GM10248 (cell line): ENCODE measurements at places on chromosomes 13 and 19.
A peak's percentile ranks its signal among the peaks of the same experiment; 100 is the strongest.

- DNase-seq: no peak
Observed at GRCh38 chr19:46492841-46493235, 2.8 kb downstream of the PNMA8B start.

DNA sequence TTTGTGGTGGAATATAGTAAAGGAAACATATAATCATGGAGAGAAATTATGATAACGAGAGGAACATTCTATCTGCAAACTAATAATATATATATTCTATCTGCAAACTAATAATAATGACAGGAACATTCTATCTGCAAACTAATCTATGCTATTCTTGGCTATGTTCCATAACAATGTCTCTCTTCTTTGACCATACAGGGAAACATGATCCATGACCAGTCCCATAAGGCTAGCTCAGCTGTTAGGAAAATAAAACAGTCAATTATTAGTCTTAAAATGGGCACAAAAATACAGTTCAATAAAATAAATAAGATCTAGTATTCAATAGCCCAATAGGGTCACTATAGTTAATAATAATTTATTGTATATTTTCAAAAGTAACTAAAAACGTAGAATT lies 707.8 kb upstream of the PCDH20 start:
- no peak for DNase-seq

GRCh38 chr19:18264971-18265540 lies 9.2 kb downstream of the IQCN start:
- DNase-seq: no peak

DNA sequence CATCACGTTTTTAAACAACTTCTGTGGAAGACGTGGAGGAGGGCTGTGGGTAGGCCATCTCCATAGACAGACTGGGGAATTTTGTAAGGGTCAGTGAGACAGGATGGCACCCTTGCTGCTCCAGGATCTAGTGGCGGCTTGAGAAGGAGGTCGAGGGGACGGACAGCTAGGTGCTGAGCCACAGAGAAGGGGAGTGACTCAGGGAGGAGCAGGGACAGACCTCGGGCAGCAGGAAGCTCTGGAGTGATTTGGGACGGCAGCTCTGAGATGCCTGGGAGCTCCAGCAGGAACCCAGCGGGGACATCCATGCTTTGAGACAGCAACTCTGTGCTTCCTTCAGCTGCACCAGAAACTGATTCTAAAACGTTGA lies 169.1 kb upstream of the SOX1 start:
- DNase-seq: no peak

GRCh38 chr13:46622630-46623256 lies 69.8 kb downstream of the LRCH1 start:
- DNase-seq: no peak

DNA sequence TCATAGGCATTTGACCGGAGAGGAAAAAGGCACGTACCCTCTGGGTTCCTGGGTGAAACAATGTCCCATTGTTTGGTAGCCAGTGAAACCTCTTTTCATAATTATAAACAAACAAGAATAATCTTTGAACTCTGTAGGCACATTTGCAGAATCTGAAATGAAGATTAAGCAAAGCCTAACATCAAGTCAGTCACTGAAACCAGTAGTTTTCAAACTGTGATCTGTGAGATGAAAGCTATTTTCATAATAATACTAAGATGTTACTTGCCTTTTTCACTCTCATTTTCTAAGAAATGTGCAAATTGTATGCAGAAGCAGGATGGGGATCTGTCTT lies 105.4 kb downstream of the WDFY2 start:
- no peak for DNase-seq

GRCh38 chr13:32838945-32839344 lies 177.3 kb upstream of the KL start:
- DNase-seq: peak; percentile 61

DNA sequence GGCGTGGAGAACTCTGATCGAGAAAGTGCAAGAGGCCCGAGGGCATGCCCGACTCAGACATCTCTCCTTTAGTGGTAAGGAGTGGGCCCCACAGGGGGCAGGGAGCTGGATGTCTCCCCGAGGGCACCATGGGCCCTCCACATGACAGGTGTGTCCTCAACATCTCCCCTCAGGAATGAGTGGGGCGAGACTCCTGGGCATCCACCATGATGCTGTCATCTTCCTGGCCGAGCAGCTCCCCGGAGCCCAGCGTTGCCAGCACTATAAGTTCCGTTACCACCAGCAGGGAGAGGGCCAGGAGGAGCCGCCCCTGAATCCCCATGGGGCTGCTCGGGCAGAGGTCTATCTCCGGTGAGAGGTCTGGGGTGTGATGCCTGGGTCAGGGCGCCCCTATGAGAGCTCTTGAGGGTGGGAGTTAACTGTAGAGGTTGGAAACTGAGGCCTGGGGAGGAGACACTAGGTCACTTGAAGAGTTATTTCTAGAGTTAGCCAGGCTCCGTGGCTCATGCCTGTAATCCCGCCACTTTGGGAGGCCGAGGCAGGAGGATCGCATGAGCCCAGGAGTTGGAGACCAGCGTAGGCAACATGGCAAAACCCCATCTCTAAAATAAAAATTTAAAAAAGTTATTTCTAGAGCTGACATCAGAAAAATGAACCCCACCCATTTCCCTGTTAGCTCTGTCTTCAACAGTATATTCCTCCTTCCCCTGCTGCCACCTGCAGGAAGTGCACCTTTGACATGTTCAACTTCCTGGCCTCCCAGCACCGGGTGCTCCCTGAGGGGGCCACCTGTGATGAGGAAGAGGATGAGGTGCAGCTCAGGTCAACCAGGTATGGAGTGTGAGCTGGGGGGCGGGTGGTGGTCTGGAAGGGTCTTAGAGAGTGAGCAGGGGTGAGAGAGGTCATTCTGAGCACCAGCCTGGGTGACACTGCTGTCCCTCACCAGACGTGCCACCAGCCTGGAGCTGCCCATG lies 5.1 kb downstream of the IGFLR1 start:
- DNase-seq: no peak

GRCh38 chr13:23203516-23203915 lies 22.7 kb downstream of the SGCG start:
- DNase-seq: no peak

DNA sequence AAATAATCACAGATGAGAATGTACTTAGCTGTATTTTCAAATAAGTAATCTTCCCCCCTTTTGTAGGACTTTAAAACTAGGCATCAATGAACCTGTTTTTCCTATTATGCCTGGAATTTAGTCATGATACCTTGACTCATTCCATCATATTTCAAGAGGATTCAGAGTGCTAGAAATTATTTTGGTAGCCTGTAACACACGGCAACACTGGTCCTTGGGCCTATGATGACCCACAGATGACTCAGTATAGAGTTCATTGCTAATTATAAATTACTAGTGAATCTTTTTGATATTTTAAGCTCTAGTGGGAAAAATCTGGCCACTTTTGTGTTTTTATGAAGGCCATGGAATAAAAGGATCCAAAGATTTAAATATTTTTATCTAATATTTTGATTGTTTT lies 26.0 kb upstream of the GARRE1 start:
- DNase-seq: no peak

DNA sequence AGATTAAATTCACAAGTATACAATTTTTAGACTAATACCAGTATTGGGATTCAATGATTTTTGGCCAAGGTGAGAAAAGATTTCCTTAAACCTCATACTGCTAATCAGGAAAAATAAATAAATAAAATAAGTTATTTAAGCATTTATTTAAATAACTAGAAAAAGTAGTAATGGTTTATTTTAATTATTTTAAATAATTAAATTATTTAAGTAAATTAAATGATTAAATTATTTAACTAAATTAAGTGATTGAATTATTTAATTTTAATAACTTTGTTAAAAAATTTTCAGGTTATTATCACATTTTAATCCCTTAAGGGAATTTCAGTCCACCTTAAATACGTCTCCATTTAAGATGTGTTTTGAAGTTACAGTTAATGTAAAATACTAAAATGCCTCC lies 1831.5 kb upstream of the MIR17HG start:
- DNase-seq: no peak

- no peak for DNase-seq
Observed at GRCh38 chr13:20401531-20401930, 124.1 kb downstream of the CRYL1 start.

DNA sequence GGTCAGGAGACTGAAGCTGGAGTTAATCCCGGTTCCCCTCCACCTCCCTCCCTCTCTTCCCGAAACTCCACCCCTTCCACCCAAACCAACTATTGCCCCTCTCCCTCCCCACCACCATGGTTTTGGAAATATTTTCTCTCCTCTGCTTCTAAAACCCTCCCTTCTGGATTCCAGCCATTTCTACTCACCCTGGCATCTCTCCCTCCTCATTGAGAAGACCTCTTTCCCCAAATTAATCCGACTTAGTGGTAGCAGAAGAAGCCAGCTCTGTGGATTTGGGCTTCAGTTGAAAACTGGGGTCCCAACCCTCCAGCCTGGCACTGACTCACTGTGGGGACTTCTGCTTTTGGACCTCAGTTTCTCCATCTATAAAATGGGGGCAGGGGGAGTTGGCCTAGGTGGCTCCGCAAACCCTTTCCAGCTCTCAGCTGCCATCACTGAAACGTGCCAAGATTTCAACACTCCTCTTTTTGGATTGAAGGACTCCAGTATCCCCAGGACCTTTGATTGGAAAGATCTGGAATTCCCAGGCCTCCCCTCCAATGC lies 1.6 kb downstream of the GPR4 start:
- DNase-seq: no peak

DNA sequence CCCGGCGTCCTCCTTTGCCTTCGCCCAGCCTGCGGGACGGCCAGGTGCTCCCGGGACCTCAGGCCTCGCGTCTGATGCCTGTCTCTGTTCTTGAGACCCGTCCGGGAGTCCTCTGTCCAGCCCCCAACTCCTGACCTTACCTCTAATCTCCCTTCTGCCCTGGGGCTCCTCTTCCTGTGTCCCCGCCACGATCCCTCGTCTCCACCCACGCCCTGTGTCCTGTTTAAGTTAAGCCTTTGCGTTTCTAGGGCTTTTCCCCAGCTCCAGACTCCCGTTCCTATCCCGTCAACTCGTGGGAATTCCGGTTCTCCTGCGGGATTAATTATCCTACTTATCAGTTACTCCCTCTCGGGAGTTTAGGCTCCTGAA lies 686 bp downstream of the LENG8 start:
- DNase-seq: no peak

DNA sequence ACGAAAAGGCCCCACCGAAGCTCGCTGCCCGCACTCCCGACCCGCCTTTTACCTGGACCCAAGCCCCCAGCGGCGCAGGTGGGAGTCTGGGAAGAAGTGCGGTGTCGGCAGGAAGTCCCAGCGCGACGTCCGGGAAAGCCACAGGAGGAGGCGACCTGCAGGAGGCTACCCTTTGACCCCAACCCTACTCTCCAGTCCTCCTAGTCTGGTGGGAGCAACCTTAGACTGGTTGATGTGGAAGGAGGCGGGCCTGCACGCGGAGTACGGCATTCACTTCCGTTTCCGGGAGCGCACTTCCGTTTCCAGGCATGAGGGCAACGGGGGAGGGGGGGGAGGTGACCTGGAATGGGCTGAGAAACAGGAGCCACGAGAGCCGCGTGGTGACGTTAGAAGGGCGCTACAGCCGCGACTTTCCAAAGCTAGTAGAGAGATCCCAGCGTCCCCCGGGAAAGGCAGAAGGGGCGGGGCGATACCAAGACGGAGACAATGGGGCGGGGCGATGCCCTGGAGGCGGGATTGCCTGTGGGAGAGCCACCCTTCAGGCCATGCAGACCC lies 28.5 kb downstream of the ZNF266 start:
- DNase-seq: peak; percentile 63

- peak; percentile 51 for DNase-seq
Observed at GRCh38 chr19:41746593-41747227, 8.6 kb upstream of the CEACAM6 start.

DNA sequence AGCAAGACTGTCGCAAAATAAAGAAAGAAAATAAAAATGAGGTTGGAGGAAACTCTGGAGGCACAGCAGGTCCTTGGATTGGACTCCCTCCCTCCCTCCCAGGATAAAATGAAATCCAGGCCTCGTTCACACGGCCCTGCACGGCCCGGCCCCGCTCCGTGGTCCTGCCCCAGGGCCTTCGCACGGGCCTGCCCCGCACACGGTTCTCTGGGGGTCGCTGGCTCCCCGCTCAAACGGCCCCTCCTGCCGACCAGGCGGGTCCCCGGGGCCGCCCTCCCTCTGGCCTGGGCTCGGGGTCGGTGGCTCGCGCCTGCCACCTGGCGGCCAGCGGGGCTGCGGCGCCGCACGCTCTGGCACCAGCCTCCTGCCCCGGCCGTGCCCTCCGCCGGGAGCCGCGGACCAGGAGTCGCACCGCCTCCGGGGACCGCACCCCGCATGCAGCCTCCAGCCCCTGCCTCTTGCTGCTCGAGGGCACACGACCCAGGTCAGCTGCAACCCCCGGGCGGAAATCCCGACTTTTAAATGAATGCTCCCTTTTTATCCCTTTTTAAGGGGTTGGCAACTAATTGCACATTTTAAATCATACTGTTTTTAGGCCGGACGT lies 1.5 kb upstream of the WDR18 start:
- peak; percentile 93 for DNase-seq

DNA sequence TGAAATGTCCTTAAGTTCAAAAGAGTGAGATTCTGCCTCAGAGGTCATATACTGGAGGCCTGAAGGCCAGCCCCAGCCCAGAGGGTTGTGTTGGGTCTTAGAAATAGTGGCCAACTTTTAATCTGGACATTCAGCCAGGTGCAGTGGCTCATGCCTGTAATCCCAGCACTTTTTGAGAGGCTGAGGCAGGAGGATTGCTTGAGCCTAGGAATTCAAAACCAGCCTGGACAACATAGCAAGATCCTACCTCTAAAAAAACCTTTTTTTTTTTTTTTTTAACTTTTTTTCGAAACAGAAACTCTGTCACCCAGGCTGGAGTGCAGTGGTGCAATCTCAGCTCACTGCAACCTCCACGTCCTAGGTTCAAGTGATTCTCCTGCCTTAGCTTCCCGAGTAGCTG lies 15.5 kb downstream of the DPF1 start:
- no peak for DNase-seq

- no peak for DNase-seq
Observed at GRCh38 chr13:81393721-81394120, 1052.8 kb upstream of the SPRY2 start.

DNA sequence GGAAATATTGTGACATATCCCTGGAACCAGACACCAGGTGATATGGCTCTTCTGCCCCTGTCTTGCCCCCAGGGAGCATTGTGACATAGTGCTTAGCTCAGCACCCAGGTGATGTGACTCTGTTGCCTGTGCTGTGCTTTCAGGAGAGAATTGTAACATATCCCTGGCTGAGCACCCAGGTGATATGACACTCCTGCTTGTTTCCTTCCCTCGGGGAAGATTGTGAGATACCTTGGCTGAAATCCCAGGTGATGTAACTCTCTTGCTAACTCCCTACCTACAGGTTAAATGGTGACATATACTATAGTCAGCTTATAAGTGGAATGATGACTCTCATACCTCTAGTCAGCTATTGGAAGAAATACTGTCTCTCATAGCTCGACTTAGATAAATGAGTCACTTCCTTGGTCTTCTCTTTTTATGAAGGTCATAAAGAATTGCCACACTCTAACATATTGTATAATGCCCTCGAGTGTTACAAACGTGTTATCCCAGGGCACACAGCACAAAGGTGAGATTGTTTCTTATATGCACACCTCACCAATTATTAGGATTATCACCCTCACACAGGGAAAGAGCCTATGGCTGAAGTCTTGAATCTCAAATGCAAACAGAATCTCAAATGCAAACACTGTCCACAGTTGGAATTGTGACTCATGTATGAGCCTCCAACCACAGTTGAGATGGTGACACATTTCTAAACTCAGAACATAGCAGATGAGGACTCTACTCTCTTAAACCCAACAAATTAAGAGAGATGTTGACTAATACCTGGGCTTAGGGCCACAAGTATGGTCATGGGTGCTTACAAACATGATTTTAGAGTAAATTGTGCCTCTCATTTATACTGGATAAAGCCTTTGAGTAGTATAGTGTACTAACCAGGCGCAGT lies 32.7 kb upstream of the ZNF254 start:
- DNase-seq: no peak
